ENCODE measurements at places on chromosomes 7 and 10.

- DNase-seq: no peak
Measured at GRCh38 chr10:48749254-48749787, 64.6 kb downstream of the WDFY4 start.

DNA sequence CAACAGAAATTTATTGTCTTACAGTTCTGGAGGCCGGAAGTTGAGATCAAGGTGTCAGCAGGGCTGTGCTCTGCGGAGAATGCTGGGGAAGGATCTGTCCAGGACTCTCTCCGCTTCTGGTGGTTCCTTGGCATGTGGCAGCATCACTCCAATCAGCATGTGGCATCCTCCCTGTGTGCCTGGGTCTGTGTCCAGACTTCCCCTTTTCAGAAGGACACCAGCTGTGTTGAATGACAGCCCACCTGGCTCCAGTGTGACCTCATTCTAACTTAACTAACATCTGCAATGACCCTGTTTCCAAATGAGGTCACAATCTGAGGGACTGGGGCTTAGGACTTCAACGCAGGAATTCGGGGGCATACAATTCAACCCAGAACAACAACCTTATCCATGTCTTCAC lies 141.9 kb downstream of the BMS1 start:
- DNase-seq: no peak

GRCh38 chr7:137936509-137937201 lies 65.2 kb downstream of the CREB3L2 start:
- no peak for DNase-seq

DNA sequence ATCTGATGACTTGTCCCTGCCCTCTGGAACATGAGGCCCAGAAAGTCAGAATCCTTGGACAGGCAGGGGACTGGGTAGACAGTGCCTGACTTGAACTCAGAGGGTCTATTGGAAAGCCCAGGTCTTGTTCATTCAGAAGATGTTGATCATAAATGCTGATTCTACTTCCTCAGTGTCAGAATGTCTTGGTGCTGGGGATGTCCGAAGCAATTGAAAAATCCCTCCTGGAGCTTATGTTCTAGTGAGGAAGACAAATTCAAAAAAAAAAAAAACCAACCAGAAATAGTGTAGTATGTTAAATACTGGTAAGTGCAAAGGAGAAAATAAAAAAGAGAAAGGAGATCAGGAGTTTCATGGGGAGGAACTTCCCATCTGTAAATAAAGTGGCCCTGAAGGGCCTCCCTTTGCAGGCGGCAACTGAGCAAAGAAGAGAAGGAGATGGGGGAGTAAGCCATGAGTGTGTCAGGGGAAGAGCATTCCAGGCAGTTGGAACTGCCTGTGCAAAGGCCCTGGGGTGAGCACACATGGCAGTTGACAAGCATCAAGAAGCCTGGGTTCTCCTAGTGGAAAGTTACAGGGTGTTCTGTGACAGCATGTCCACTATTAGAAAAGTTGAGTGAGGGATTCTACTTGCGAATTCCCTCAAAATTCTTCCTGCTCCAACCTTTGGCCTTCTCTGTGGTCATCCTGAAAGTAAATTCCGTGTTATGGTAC lies 30.7 kb downstream of the TSPAN15 start:
- DNase-seq: no peak

GRCh38 chr10:90224791-90225566 lies 523.6 kb downstream of the KIF20B start:
- DNase-seq: no peak

GRCh38 chr10:132036153-132036886 lies 29.4 kb upstream of the JAKMIP3 start:
- DNase-seq: no peak

DNA sequence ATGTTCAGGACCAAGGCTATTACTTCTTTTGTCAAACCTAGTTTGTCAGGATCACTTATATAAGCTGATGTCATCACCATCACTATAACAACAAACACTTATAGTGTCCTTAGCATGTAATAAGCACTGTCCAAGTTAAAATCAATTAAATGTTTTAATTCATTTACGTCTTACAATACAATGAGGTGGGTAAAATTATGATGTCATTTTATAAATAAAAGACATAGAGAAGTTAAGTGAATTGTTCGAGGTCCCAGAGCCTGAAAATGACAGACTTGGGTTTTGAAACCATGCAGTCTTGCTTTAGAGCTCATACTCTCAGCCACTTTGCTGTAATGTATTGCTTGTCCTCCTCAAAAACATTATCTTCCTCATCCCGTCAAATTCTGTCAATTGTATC lies 48.3 kb downstream of the SLC13A1 start:
- DNase-seq: no peak

GRCh38 chr7:40232242-40232893 lies 97.6 kb downstream of the SUGCT start:
- DNase-seq: peak; percentile 22

- DNase-seq: no peak
Measured at GRCh38 chr7:130087364-130087763, 17.0 kb downstream of the KLHDC10 start.

GRCh38 chr10:3241967-3242650 lies 69.5 kb upstream of the PITRM1 start:
- no peak for DNase-seq

GRCh38 chr7:15000157-15000556 lies 97.6 kb upstream of the DGKB start:
- DNase-seq: no peak

DNA sequence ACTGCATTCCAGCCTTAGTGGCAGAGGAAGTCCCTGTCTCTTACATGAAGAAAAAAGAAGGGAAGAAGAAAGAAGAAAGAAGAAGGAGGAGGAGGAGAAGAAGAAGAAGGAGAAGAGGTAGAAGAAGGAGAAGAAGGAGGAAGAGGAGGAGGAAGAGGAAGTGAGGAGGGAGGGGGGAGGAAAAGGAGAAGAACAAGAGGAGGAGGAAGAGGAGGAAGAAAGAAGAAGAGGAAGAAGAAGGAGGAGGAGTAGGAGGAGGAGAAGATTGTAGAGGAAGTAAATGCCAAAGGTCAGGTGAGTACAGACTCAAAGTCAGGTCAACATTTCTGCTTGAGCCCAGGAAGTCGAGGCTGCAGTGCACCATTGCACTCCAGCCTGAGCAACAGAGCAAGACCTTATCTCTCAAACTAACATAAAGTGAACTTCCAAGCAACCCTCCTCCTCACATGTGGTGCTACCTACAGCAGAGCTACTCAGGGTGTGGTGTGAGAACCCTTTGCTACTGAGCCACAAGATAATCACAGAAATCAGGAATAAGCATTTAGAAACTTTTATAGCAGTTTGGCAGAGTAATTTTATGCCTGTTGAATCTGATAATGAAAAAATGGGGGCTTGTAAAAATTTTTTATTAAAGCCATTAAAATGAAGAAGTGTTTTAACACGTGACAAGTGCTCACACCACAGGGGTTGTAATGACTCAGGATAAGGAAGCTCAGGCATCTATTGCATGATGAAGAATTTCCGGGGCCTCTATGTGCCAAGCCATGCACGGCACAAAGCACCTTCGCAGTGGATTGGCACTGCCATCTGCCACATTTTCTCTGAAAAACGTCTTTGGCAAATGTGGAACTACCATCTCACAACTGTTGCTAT lies 224.9 kb upstream of the AUTS2 start:
- no peak for DNase-seq

DNA sequence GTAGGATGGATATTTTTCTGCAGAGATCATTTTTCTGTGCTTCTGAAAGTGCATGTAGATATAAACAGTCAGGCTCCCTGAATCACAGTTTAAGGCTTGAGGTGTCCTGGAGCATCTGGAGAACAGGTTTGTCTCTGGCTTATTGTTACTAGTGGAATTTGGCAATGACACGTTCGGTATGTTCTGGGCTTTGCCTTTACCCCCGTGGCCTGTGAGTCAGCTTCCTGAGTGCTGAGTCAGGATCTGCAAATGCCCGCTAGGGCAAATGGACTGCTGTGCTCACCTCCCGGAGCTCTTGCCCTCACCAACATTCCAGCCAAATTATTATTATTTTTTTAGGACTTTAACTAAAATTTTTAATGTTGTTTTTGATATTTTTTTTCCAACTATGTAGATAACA lies 192.5 kb upstream of the PRSS1 start:
- no peak for DNase-seq

GRCh38 chr10:98414932-98415730 lies at the start of gene PYROXD2:
Gene PYROXD2, minus strand, starts transcription at chr10:98415182. Its CDS starts 47 bp downstream, at chr10:98415135.
- DNase-seq: peak; percentile 70

DNA sequence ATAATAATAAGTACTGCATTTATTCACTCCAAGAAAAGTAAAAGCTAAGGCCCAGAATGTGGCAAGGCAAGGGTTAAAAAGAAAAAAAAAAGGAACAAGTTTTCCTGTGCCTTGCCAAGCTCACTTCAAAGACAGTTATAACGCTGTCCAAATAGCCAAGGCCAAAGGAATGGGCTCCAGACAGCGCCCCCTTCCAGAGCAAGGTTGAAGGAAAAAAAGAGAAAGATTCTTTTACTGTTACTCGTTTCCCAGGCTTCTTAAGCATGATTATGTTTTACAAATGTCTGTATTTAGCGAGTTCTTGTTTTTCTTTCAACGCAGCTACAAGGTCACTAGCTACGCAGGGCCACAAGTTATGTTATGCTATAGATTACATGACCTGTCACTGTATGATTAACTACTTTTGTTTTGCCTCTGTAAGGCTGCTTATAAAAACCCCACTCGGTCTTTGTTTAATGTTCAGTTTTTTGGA lies 9.1 kb upstream of the EIF4H start:
- DNase-seq: no peak

- no peak for DNase-seq
Measured at GRCh38 chr7:114388021-114388420, 26.6 kb upstream of the FOXP2 start.

GRCh38 chr7:130989101-130989795 lies 255.2 kb upstream of the KLF14 start:
- DNase-seq: no peak

- DNase-seq: no peak
Measured at GRCh38 chr7:110675383-110676103, 415.4 kb upstream of the LRRN3 start.

DNA sequence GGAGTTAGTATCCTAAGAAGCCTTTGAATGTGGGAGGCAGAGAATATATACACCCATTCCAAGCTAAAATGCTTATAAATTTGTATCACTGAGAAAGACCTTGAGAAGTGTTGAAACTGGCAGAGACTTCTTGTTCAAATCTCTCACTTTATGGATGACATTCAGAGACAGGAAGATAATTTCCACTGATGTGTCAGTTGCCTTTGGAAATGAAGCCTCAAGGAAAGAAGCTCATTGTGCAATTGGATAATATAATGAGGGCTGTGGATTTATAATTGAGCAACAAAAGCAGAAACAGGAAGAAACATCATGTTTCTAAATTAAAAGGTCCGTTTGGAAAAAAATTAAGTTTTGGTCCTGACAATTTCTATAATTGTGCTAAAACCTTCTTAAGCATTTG lies 789.9 kb upstream of the IGFBP3 start:
- no peak for DNase-seq

GRCh38 chr7:98681511-98681910 lies 64.4 kb downstream of the NPTX2 start:
- no peak for DNase-seq

DNA sequence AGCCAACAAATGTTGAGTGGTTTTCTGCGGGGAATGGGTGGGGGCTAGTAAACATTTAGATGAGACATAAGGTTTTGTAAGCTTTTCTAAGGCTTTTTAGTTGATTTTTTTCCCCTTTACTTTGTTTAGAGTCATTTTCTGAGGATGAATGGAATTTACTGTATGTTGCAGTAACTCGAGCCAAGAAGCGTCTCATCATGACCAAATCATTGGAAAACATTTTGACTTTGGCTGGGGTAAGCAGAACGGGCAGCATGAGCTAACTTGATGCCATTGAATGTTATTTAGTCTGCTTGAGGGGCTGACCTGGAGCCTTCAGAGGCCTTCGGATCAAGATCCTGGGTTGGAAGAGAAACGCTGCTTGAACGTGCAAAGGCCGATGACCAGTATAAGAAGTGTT lies 37.3 kb downstream of the FBH1 start:
- no peak for DNase-seq

DNA sequence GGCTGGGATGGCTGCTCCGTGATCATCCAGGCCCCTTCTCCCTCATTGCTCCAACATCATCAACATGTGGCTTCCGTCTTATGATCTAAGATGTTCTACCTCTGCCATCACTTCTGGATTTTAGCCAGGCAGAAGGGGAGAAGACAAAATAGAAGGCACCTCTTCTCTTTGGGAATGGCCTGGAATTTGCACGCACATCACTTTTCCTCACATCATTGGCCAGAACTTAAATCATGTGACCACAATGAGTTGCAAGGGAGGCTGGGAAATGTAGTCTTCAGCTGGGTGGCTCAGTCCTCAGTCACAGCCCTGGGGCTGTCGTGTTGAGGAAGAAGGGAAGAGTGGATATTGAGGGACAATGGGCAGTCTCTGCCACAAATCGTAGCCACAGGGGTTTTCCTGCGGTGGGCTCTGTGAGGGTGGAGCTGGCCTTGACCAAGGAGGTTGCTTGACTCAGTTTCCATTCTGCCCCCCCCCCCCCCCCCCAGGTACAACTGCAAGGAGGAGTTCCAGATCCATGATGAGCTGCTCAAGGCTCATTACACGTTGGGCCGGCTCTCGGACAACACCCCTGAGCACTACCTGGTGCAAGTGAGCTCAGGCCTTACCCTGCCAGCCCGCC lies 50.3 kb downstream of the PALD1 start:
- no peak for DNase-seq

DNA sequence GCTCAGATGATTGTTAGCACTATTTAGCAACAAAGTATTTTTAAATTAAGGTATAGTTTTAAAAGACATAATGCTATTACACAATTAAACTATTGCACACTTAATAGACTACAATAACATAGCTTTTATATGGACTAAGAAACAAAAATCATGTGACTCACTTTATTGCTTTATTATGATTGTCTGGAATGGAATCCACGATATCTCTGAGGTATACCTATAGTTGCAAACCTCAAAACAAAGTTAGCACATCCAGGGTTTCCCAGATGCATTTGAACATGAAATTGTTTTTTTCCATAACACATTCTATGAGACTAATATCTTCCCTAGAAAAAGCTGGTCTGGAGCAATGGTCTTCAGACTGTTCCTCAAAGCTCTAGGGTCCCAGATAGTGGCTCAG lies 18.3 kb upstream of the RPEL1 start:
- no peak for DNase-seq

- no peak for DNase-seq
Measured at GRCh38 chr7:105199386-105199785, 185.4 kb downstream of the KMT2E start.

DNA sequence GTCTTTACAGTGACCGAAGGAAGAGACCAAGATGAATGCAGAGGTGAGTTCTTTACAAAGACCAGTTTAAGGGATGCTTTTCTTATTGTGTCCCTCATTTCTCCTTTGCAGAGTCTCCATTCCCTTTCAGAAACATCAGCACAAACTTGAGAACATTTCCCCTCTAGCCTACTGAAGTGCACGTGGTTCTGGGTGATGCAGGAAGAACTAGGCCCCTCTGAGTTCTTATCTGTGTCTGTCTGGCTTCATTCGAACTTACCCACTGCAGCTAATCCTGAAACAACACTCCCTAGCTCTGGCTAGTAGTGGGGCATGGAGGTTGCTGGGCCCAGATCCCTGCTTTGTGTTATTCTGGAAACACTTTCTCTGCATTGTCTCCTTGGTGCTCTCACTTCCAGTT lies 12.6 kb downstream of the BLVRA start:
- no peak for DNase-seq

GRCh38 chr7:23373151-23374004 lies 74.2 kb downstream of the MALSU1 start:
- DNase-seq: peak; percentile 57

GRCh38 chr10:130869179-130869841 lies 442.2 kb downstream of the TCERG1L start:
- DNase-seq: no peak

GRCh38 chr10:127977357-127978009 lies 70.6 kb downstream of the PTPRE start:
- DNase-seq: no peak
